Naive thymus-derived CD8-positive, alpha-beta T cell (primary cell): ENCODE measurements at places on chromosomes 4 and X.

DNA sequence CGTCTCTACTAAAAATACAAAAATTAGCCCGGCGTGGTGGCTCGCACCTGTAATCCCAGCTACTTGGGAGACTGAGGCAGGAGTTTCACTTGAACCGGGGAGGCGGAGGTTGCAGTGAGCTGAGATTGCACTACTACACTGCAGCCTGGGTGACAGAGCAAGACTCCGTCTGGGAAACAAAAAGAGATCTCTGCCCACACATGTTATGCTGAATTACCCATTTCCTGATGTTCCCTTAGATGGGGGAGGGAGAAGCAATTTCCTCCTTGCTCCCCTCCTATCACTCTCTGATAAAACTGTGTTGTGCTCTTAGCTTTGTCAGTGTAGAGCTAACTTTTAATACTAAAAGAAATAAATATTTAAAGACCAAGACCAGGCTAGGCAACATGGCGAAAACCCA lies 102.5 kb downstream of the LARP7 start:
- no peak for DNase-seq

GRCh38 chr4:25163196-25163595 lies 2.9 kb upstream of the SEPSECS start:
- DNase-seq = no peak

GRCh38 chrX:136250191-136251040 lies 784 bp downstream of the MAP7D3 start:
- DNase-seq = no peak

- no peak for DNase-seq
These were observed 177.9 kb downstream of the VEGFC start for GRCh38 chr4:176614793-176615192.

DNA sequence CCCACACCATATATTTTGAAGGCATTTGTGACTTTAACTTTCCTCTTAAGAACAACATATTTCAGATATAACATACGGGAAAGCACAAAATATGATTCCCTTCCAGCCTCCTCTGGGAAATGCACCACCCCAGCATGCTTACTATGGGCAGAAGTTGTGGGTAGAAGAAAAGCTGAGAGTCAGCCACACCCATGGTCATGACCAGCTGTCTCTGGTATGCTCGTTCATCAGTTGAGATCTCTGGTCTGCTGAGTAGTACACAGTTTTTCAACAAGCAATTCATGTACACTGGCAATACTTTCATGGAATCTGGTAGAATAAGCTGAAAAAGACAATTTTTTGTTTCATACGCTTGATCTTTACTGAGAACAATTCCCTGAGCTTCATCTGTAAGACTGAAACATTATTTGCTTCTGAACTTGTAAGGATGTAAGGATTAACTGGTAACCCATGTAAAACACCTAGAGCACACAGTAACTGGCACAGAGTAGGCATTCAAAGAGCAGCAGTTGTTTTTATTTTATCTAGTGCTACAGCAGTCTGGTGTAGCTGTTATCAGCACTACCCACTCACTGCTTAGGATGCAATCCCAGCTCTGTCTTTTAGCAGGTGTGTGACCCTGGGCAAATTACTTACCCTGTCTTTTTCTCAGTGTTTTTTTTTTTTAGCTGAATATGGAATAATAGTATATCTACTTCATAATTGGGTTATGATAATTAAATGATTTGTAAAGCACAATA lies 47.6 kb downstream of the METTL14 start:
- DNase-seq = no peak

GRCh38 chrX:38657562-38657961 lies 96.2 kb downstream of the TSPAN7 start:
- DNase-seq = no peak

GRCh38 chr4:2292646-2293108 lies 30.8 kb upstream of the MXD4 start:
- no peak for DNase-seq

- DNase-seq = no peak
These were observed 13.6 kb upstream of the ABLIM2 start for GRCh38 chr4:8171984-8172924.

GRCh38 chr4:137896221-137896737 lies 345.9 kb downstream of the SLC7A11 start:
- no peak for DNase-seq

DNA sequence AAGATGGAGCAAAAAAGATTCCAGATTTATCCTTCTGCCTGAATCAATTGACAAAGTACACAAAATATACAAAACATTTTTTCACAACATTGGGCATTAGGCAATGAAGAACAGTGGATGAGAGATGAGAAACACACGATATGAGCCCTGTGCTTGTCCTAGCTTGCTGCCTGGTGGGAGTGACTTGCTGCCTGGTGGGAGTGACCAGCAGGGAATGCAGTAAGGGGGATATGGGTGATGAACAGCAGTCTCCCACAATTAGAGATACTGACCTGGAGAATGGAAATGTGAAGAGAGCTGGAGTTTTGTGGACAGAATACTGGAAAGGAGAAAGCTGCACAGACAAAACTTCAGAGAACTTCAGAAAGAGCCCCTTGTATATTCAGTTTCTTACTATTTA lies 629.4 kb upstream of the FRG1 start:
- no peak for DNase-seq

- no peak for DNase-seq
These were observed 81.0 kb upstream of the ADRA2C start for GRCh38 chr4:3685081-3685645.

DNA sequence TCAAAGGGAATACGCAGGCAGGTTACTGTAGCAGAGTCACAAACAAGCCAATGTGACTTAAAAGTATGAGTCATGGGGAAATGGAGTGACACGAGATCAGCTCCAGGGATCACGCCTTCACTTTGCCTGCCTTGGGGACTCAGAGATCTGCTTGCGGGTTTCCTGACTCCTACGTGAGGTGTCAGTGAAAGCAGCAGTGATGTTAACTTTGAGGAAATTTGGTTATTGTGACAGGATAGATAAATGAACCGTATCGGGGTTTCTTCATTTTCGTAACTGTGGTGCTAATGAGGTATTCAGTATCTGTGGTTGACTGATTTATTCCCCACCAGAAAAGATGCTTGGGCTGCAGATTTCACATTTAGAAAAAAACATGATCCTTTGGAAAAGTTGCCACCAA lies 383.3 kb upstream of the ZFP42 start:
- no peak for DNase-seq

DNA sequence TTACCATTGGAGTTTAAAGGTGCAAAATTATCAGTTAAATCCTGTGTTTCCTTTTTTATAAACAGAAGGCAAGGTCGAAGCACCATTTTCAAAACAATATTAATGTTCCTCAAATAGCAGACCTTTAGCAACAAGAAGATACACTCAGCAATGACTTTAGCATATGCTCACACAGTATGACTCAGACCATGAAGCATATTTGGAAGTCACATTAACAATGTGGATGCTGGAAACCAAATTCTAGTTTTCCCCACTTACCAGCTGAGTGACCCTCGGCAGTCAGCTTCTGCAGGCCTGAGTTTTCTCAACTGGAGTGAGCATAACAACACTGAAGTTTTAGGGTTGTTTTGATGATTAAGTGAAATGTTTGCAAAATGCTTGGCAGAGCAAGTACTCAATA lies 130.5 kb downstream of the ANK2 start:
- no peak for DNase-seq

GRCh38 chrX:131513159-131513914 lies 30.5 kb upstream of the OR13H1 start:
- DNase-seq = no peak

DNA sequence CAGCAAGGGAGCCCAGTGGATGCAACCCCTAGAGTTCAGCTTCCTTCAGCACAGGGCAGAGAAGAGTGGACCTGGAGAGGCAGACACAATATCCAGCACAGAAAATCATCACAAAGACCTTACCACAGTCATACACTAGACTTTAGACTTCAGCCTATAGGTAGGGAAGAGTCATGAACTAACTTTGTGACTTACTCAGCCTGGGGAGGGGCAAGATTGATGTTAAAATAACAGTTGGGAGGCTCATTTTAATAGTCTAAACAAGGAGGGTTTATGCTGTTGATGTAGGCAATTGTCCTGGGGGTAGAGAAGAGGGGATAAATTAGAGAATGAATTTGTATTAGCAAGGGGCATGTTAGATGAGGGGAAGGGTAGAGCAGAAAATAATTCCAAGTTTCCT lies 124.2 kb downstream of the SOWAHB start:
- DNase-seq = no peak

DNA sequence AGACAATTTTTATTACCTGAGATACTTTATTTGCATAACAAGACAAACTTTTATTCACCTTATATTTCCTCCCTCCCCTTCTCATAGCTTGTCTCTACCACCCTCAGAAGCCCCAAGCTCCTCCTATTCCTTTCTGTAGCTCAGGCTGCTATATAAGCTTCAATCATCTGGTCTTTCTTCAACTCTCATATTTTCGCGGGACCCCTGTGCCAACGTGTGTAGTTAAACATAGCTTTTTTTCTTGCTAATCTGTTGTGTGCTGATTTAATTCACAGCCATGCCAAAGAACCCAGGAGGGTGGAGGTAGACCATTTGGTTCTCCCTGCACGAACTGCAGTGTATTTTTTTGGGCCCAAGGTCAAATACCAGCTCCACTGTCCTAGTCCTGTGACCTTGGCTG lies 21.1 kb upstream of the CD38 start:
- no peak for DNase-seq

- DNase-seq = no peak
These were observed 30.2 kb downstream of the TRO start for GRCh38 chrX:54950730-54951375.

- no peak for DNase-seq
These were observed 768.2 kb downstream of the KCTD8 start for GRCh38 chr4:43680421-43680820.
